ENCODE measurements at places on chromosomes 2 and 18. TPM values are rescaled to one million over a fixed set of nuclear protein-coding genes. Genes with fewer than 3 reads are reported as not detected.
A peak's percentile ranks its signal among the peaks of the same experiment; 100 is the strongest.

TAF1B gene
- polyA plus RNA-seq, result 30.4 TPM

TWIST2 gene
- 3.6 TPM for polyA plus RNA-seq

RAB6C gene
- 0.52 TPM for polyA plus RNA-seq

IL36B gene
- not detected for polyA plus RNA-seq

ABCB11 gene
- 0.09 TPM for polyA plus RNA-seq

KCNE4 gene
- 10.7 TPM for polyA plus RNA-seq

FAM124B gene
- 2.3 TPM for polyA plus RNA-seq

SNTG2 gene
- 4.1 TPM for polyA plus RNA-seq

MAP2 gene
- polyA plus RNA-seq, result 31.7 TPM

HOXD13 gene
- 0.33 TPM for polyA plus RNA-seq

- DNase-seq, result no peak
Measured at GRCh38 chr18:10442551-10442971, 11.9 kb upstream of the APCDD1 start.

DNA sequence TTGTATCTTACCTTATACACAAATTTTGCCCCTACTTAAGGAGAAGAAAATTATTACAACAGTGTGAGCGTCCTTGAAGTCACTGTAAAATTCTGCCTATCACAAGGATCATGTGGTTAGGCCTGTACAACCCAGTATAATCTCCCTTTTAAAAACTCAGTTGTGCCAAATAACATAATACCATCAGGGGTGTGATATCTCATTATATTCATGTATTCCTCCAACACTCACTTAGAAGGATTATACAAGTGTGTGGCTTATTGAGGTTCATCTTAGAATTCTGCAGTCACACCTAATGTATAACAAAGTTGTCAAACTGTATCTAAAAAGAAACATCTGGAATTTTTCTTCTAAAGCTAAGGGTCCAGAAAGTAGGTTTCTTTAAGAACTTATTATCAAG is 998.8 kb upstream of the LRRTM1 start:
- DNase-seq, result no peak

GRCh38 chr2:188293601-188294351 is 2.1 kb downstream of the GULP1 start:
- peak; percentile 70 for DNase-seq

- DNase-seq, result no peak
Measured at GRCh38 chr2:187541086-187542085, 12.8 kb downstream of the TFPI start.

- DNase-seq, result no peak
Measured at GRCh38 chr2:69572641-69573040, 70.9 kb downstream of the AAK1 start.

DNA sequence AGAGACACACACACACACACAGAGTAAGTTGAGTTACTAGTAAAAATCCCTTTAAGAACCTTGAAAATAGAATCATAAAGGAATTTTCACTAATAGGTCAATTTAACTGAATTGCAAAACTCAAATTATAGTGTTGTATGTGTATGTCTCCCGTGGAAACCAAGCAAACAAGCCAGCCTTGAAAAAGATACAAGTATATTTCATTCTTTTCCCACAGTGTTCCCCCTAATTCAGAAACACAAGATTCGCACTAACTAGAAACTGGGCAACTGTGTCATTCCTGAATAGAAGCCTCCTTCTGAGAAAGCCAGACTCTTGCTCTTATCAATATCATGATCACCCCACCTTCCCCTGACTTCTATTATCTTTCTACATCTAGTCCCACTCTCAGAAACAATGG is 229.5 kb downstream of the PIEZO2 start:
- no peak for DNase-seq

DNA sequence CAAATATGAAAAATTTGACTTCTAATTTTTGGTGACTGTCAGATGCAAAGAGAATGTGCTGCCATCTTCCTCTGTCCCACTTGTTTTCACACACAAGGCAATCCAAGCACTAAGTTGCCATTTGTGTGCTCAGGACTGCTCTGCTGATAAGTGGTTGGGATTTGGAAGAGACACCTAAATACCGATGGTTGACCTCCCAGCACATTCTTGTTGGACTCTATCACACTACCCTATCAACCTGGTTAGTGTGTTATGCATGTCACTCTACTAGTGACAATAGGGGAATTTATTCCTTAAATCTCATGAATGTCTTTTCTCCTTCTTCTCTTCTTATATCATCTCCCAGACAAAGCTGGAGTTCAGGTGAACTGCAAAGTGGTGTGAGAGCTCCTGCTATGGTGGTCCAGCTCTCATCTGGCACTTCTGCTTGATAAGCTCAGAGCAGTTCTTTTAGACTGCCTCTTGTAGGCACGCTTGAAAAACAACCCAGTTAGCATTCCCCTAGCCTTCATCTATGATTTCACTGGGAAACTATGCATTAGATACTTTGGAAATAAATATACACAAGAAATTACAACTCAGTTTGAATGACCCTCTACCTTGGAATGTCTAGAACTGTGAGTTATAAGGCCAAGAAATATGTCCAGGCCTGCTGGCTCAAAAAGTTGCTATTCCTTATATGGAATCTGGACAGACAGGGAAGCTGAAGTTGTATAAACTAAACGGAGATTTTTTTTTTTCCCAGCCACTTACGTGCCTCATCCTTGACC is 404.8 kb downstream of the MEIS1 start:
- DNase-seq, result no peak

GRCh38 chr2:206855585-206856433 is 83.5 kb upstream of the CPO start:
- no peak for DNase-seq

- DNase-seq, result no peak
Measured at GRCh38 chr2:234679301-234679740, 182.4 kb upstream of the ARL4C start.

GRCh38 chr2:38099099-38100028 is 23.4 kb upstream of the CYP1B1 start:
- no peak for DNase-seq

DNA sequence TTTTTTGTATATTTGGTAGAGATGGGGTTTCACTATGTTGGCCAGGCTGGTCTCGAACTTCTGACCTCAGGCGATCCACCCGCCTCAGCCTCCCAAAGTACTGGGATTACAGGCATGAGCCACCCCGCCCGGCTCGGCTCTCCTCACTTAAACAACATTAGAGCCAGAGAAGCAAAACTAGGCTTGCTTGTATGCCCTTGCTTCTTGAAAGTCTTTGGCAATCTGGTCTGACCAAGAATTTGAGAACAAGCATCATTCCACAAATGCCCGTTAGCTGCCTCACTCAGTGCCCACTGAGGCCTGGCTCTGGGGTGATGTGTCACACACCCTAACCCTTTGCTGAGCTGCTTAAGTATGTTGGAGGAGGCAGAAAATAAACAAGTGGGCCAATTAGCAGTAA is 33.5 kb downstream of the SOWAHC start:
- no peak for DNase-seq

- no peak for DNase-seq
Measured at GRCh38 chr18:61982475-61982874, 89.7 kb upstream of the RNF152 start.

DNA sequence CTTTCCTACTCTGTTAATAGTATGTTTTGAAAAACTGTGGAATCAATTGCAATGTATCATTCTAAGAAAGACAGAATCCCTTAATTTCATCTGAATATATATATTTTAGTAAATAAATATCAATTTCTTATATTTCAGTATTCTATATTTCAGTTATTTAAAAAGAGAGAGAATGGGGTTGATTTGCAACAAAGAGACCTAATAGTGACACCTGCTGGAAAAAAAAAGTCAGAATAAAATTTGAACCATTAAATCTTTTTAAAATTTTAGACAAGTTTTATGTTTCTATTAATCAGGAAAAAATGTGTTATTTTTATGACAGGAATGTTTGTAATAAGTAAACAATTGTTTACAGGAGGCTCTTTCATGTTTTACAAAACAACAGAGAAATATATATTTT is 20.7 kb upstream of the CCNT2 start:
- peak; percentile 4 for DNase-seq

DNA sequence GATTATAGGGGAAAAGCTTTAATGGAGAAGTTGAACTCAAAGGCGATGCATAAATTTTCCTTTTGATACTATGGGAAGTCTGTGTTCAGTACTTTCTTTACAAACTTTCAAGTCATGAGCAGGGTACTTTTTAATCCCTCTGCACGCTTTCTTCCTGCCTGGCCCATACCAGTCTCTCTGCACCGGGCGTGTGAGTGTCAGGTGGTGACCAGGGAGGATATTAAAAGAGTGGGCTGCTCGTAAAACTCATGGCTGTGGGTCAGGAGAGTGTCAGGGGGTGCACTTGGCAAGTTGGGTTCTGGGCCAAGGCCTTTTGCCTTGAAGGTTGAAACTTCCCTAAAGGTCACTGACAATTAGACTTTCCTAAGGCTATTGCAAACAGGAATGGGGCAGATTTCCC is 367.8 kb downstream of the GPD2 start:
- DNase-seq, result no peak

DNA sequence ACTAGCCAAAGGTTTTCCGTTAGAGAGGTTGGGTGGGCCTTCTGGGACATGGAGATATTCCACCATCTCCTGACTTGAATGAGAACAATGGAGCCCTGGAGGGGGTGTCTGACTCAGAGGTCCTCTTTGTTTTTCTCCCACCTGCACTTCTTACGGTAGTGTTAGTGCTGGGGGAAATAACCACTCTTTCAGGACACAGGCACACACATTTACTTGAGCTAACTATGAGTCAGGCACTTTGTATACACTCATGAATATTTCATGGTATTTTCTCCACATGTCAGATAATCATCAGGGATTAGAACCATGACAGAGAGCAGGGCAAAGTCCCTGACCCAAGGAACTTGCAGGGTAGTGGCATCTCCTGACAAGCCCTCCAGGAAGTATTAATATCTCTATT is 439.1 kb downstream of the TSN start:
- no peak for DNase-seq

GRCh38 chr2:157596992-157597681 is 31.5 kb downstream of the ACVR1C start:
- DNase-seq, result no peak

GRCh38 chr18:26071725-26072124 is 18.7 kb downstream of the SS18 start:
- DNase-seq, result no peak

DNA sequence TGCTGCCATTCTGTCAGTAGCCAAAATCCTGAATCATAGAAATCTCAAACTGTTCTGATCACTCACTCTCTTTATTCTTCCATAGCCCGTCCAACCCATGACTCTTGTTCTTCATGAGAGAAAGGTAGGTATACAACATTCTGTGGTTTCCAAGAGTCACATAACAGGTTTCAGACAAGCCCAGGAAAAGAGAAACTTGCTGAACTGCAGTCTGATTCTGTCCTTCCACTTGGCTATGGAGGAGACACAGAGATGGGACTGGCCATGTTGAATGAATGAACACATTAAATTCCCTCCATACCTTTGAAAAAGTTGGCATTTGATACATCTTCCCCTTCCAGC is 880.2 kb upstream of the CELF4 start:
- no peak for DNase-seq

- DNase-seq, result no peak
Measured at GRCh38 chr18:49119401-49119800, 168.6 kb upstream of the SMAD7 start.

- DNase-seq, result no peak
Measured at GRCh38 chr2:208319391-208319790, 53.3 kb downstream of the PIKFYVE start.

- no peak for DNase-seq
Measured at GRCh38 chr2:135162377-135162776, 110.3 kb downstream of the RAB3GAP1 start.

- no peak for DNase-seq
Measured at GRCh38 chr18:9869715-9870430, 15.9 kb upstream of the TXNDC2 start.

GRCh38 chr18:79251021-79251420 is 144.7 kb upstream of the NFATC1 start:
- DNase-seq, result no peak

DNA sequence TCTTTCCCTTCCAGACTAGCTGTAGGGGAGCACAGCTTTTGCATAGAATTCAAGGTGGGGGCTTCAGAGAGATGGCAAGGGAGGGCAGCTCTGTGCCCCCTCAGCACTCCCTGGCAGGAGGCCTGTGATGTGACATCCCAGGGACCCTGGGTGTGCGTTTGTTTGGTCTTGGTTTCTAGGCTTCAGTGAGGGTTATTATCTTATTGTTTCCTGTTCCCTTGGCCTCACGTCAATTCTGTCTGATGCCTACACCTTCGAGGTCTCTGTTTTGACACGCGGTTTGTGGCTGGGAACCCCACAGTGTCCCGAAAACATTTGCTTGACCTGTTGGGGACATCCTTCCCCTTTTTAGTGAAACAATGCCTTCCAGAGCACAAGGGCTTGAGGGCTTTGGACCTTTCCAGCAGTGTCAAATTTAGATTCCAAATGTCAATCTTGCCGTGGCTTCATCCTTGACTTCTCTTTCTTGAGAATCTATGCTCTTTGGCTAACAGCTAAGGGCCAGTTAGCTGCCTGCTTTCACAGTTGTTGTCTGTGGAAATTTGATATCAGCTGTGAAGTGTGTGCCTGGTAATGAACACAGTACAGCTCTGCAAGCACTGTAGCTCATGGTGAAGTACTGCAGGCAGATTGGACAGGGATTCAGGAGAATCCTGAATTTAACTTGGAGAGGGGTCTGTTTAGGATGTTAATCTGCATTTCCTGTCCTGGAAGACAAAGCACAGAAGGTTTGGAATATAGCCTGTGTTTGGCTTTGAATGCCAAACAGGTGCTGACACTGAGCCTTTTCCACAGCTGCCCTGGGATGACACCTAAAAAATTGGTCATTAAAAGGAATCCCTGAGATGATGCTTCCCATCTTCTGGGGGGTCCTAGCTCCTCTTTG is 108.2 kb upstream of the CXCR4 start:
- DNase-seq, result no peak

DNA sequence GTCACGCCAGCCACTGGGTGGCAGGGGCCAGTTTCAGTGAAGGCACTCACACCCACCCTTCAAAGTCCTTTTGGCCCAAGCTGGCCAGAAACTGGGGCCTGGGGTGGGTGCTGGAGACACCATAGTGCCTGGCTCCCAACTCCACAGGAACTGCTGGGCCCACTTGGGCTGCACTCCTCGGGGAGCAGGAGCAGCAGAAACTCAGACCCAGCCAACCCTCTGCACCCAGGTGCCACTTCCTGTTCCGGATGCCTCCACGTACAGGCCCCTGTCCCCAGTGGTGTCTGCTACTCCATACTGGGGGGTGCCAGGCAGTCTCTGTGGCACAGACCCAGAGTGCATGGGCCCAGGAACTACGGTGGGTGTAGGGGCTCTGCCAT is 42.5 kb upstream of the ZNF519 start:
- no peak for DNase-seq

DNA sequence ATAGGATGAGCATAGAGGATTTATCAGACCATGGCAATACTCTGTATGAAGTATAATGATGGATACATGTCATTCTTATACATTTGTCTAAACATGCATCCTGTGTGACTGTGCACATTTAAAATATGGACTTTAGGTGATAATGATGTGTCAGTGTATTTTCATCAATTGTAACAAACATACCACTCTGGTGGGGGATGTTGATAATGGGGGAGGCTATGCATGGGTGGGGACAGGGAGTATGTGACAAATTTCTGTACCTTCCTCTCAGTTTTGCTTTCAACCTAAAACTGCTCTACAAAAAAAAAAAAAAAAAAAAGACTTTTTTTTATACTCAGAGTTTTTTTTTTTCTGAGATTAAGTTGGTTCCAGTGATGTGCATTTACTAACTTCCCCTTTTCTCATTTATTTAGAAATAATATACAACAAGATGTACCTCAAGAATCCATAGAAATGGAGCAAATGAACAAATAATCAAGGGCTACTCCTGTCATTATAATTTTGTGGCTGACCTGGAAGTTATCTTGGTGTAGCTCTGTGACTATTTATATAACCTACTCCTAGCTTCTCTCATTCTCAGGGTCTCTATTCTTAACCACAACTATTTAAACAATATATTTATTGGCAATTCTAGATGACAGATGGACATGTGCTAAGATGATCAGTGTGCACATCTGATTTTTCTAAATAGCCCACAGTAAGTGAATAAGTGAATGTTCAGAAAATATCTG is 108.9 kb upstream of the ITGA4 start:
- no peak for DNase-seq
